ENCODE measurements at places on chromosomes 13 and 19.

- DNase-seq: no peak
Observed at GRCh38 chr13:53272873-53273272, 244.3 kb downstream of the OLFM4 start.

GRCh38 chr13:49226613-49227012 lies 6.5 kb downstream of the MLNR start:
- DNase-seq: no peak

DNA sequence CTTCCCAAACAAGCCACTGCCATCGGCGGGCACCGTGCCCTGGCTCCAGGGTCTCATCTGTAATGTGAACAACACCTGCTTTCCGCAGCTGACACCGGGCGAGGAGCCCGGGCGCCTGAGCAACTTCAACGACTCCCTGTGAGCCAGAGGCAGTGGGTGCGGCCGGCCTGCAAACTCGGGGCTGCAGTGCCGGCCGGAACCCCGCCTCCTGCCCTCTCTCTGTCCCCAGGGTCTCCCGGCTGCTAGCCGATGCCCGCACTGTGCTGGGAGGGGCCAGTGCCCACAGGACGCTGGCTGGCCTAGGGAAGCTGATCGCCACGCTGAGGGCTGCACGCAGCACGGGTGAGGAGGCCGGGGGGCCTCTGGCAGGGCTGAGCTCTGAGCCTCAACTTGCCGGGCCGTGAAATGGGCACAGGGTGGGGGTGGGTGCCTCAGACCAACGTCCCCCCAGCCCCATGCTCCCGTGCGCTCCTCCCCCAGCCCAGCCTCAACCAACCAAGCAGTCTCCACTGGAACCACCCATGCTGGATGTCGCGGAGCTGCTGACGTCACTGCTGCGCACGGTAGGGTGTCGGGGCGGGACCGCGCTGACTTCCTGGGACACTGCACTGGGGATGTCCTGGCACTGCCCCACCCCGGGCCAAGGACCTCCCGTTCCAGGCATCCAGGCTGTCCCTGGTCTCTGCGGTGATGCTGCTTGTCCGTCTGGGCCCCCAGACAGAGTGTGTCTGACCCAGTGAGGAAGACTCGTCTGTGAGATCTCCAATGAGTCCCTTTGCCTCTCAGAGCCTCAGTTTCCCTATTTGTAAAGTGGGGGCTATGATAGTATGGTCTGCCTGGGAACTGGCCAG lies 2.2 kb downstream of the ABCA7 start:
- DNase-seq: no peak

DNA sequence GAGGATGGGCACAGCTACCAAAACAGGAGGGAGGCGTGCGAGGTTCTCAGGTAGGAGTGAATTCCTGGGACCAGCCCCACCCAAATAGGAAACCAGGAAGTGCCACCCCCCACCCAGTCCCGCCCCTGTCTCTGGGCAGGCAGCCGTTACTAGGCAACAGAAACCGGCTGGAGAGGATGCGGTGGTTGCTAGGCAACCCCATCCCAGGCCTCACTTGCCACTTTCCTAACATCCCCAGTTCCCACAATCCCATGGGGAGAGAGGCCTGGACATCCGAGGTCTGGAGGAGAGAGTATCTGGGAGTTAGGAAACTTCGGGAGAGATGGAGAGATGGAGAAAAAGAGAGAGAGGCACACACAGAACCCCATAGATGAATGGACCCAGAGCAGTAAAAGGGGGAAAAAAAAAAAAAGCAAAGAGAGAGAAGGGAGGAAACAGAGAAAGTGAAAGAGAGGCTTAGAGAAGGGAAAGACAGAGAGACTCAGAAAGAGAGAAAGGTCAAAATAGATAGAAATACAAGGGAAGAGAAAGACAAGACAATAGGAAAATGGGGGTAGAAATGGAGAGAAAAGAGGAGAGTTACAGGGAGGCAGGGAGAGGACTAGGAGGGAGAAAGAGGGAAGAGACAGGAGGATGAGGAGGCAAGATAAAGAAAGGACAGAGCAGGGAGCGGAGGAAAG lies 3.8 kb downstream of the GRIK5 start:
- no peak for DNase-seq

- no peak for DNase-seq
Observed at GRCh38 chr19:41319500-41320184, 9.7 kb downstream of the CCDC97 start.

GRCh38 chr13:101917833-101918661 lies 465.6 kb downstream of the ITGBL1 start:
- no peak for DNase-seq

GRCh38 chr19:45575216-45575615 lies 9.4 kb downstream of the OPA3 start:
- DNase-seq: no peak

DNA sequence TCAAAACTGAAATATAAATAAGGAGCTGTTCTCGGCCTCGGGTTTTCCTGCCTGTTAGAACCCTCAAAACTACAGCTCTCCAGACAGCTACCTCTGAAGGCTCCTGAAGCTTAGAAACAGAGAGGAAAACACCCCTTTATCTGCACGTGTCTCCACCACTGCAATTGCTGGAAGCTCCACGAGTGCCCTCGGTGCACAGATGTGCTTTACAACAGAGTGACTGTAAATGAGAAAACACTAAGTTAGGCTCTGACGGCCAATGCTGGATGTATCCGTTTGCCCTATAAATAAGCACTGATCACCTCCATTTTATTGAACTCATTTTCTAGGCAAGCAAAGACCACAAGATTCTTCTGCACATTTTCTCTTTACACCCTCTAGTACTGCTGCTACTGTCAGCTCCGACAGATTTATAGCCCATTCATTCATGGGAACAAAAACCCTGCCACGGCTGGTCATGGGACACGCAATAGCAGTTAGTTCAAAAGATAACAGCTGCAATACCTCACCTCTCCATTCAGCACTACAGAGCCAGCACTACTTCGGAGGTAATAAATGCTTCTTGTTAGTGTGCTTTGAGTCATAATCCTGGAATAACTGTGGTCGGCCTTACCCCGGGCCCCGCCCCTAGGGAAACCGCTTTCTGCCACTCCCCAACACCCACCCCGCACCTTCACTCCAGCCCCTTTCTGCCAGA lies 241.1 kb upstream of the ZNF507 start:
- no peak for DNase-seq

DNA sequence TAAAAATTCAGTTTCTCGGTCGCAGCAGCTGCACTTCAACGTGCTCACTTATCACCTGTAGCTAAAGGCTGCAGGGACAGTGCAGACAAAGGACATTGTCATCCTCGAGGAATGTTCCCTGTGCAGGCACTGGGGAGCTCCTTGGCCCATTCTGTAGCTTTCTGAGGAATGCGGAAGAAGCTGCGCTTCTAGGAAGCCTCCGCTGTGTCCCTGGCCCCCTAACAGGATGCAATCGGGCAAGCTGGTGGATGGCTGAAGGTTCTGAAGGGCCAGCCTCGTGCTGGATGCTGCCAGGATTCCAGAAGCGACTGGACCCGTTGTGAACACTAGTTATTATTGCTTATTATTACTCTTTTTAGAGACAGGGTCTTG lies 8.1 kb downstream of the ANO8 start:
- DNase-seq: no peak

DNA sequence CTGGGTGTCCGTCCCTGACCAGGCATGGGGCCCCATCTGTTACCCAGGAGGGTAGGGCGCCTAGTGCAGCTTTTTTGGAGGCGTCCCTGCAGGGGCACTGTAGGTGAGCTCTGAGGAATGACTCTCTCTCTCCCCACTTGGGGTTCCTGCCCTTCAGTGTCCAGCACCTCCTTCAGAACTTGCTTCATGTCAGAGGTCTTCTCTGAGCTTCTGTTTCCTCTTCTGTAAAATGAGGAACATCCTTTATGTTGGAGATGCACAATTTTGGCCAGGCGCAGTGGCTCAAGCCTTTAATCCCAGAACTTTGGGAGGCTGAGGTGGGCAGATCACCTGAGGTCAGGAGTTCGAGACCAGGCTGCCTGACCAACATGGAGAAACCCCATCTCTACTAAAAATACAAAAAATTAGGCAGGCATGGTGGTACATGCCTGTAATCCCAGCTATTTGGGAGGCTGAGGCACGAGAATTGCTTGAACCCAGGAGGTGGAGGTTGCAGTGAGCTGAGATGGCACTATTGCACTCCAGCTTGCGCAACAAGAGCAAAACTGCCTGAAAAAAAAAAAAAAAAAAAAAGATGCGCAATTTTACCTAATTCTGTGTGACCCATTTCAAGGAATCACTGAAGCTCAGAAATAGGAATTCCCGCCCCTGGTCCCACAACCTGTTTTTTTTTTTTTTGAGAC lies 15.2 kb upstream of the PIK3R2 start:
- DNase-seq: no peak

GRCh38 chr19:56538761-56539263 lies at the start of gene ZFP28:
ZFP28 (plus strand) TSS chr19:56538948; CDS start chr19:56539019, 71 bp downstream.
- DNase-seq: peak; percentile 87

DNA sequence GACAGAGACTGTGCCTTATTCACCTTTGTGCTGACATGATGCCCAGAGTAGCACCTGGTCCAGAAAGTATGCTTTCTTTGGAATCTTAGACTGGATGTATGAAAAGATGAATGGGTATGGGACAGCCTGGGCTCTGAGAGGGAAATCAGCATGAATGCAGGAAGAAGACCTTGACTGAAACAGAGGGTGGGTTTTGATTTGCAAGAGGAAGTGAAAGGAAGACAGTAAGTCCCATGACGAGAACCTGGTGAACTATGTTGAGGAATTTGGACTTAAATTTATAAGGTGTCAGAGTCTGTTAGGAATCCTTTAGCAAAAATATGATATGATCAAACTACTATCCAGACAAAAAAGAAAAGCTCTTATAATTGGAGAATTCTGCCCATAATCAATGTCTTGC lies 301.9 kb downstream of the SPRY2 start:
- no peak for DNase-seq

DNA sequence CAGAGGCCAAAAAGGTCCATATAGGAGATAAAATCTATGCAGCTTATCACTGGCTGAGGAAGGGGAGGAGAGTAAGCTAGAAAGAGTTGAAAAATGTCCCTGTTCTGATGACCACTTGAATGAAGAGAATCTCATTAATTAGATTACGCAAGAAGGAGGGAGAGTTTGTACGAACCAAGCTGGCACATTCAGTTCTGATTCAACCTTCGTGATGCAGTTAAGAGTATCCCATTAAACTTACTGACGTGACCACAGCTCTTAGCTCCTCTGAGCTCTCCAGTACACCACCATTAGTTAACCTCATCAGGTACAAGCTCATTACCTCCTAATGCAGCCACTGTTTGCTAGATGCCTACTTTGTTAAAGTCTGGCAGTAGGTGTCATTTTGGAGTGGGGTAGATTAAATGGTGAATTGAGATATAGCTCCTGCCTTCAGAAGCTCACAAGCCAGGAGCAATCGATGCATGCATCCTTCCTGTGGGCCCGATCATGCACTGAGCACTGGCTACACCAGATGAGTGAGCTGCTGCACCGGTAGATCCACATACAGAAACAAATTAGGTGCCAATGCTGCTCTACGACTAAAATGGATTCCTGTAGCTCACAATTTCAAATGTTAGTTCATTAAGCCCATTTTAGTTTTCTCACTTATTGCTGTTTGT lies 458.3 kb downstream of the COG6 start:
- DNase-seq: no peak

DNA sequence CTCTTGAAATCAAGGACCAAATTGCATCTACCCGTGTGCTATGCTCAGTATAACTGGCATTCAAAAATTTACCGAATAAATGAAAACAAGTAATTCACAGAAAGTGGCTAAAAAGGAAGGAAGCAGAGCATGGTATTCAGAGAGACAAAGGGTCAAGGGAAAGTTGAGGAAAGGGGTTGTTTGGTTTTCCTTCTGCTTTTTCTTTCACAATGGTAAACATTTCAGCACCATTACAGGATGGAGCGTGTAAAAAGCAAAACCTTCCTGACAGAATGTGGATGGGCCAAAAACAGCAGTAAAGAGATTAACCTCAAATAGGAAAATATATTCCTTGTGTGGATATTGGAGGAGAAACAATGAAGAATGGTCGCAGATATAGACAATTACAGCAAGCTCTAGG lies 14.8 kb downstream of the DIAPH3 start:
- no peak for DNase-seq
